Left renal cortex interstitium (tissue), 4 donors: ENCODE measurements at places on chromosomes 3 and 15. TPM values are rescaled to one million over a fixed set of nuclear protein-coding genes. Genes with fewer than 3 reads are reported as not detected.

Gene GCNT3
- polyA plus RNA-seq = 0.68 TPM

- no peak for DNase-seq
Observed at GRCh38 chr3:49799761-49800160, at the start of gene CDHR4. Gene CDHR4 (minus strand): TSS chr3:49799873. CDS start chr3:49799812, 61 bp downstream.

GRCh38 chr3:135084405-135084804 is 289.3 kb downstream of the EPHB1 start:
- DNase-seq = no peak

DNA sequence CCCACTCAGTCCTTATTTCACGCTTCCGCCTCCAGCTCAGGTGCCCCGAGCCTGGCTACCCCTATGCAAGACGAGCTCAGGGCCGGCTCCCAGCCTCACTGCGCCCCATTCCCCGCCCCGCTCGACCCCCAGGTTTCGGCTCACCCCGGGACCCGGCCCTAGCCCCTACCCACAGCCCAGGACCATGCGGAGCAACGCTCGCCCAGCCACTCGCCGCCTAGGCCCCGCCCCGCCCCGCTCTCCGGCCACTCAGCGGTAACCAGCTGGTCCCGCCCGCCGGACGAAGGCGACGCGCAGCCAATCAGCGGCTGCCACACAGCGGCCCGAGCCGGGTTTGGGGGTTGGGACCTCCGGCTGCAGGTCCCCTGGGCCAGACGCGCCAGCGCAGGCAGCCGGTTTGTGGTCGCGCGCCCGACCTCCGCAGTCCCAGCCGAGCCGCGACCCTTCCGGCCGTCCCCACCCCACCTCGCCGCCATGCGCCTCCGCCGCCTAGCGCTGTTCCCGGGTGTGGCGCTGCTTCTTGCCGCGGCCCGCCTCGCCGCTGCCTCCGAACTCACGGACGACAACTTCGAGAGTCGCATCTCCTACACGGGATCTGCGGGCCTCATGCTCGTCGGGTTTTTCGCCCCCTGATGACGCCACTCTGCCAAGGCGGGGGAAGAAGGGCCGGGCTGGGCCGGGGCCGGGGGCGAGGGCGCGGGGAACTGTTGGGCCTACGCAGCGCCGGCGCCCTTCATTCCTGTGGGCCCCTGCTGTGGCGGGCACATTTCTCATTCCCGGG is at the start of gene CATSPER2:
Gene CATSPER2, minus strand, starts transcription at position 196 of the 781 bp plus-strand sequence. CDS start 783 bp downstream, outside the sequence.
- DNase-seq = no peak

Gene OR5K2
- 0.98 TPM for polyA plus RNA-seq

DNA sequence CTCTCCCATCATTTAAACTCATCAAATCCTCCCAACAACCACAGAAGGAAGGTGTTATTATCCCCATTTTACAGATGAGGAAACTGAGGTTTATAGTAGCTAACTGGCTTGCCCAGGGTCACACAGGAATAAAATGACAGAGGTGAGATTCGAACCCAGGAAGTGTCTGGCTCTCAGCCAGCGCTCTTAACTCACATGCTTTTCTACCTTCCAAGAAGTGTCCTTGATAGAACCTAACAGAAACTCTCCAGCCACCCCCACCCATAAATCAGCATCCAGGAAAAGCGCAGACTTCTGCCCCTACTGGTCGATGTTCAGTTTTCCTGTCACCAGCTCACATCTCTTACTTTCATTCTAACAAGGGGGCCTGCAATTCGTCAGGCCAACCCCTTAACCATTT is 51.7 kb downstream of the SPATA12 start:
- no peak for DNase-seq

DNA sequence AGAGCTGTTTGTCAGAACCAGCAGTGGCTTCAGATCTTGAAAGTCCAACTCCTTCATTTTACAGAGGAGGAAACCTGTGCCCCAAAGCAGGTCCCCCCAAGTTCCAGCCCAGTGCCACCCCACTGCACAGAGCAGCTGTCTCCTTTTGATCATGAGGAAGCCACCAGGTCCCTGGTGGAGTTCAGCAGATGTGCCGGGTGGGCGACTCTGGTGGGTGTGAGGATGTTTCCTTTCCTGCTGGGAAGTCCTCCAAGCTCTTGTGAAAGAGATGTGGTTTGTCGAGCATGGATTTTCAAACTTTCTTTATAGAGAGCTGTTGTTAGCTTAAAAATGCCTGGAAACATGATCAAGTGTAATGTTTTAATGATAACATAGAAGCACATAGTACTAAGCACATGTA is 52.0 kb downstream of the SMAD3 start:
- DNase-seq = no peak

DNA sequence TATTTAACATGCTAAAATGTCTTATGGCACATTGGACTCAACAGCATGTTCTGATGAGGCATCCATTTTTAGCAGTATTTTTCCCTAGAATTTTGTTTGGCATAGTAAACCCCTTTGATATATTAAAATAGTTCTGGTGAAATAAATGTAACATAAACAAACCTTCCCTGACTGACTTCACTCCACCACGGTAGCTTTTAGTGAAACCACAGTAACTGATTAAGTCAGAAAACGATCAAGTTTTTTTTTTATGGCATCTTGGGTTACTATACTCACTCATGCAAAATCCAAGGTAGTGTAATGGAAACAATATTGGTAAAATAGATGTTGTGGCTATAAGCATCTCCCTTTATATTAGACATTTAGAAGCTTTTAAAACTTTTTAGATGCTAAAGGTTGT is 2.8 kb downstream of the SERP1 start:
- no peak for DNase-seq

DNA sequence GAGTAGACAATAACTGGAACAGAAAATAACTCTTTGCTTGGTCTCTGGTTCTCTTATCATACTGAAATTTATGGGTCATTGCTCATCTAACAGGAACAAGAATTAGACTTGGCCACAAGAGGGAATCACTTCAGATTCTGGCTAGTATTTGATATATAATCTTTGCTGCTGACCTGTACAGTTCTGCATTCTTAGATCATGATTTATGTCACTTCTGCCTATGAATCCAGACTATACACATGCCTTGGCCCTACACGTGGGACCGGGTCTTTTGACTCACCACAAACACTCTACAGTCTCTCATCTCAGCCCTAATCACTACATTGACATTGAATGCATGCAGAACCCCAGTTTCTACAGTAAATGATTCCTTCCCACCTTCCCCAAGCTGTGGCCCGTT is 162.5 kb upstream of the SOX2 start:
- DNase-seq = no peak

Gene TRIM42
- polyA plus RNA-seq = not detected

GRCh38 chr15:36880913-36881460 is 219.4 kb downstream of the MEIS2 start:
- DNase-seq = no peak

Gene CLDN18
- polyA plus RNA-seq = 3.0 TPM

DNA sequence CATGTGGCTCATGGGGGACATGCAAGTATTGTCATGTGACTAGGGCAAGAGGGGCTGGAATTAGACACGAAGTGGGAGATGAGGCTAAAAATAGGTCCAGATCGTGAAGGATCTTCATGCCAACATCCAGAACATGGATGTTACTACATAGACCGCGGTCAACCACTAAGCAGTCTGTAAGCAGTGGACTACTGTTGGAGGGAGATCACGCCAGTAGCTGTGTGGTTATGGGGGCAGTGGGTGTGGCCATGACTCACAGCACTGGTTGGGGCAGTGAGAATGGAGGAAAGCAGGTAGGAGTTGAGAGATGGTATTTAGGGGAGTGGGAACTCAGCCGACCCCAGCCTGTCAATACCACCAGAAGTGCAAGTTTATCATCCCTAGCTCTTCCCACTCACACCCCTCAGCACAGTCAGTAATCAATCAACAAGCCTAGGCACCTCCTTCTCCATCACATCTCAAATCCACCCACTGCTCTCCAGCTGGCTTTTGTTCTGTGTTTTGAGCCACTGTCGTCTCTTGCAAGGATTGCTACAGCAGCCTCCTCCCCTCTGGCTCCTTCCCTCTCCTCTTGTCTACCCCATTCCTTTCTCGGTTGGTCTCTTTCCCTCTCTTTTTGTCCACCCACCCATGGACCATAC is 107.2 kb upstream of the ABHD17C start:
- DNase-seq = no peak

Gene CEMIP
- 2.0 TPM for polyA plus RNA-seq

DNA sequence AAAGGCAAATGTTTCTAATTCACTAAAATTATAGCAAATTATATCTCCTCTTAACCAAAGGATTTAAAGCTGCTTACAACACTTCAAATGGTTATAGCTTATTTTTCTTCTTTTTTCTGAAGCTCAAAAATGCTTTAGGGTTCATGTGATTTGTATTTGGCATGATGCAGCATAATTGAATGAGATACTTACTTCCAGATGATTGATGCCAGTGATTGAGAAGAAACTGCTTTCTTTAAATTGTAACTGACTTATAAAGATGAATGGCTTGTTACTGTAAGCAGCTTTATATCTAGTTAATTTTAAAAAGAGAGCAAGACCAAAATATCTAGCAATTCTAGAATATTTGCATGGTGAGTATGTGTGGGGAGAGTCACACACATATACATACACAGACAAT is 270.7 kb upstream of the THRB start:
- DNase-seq = no peak

Gene WNT5A
- polyA plus RNA-seq = 59.0 TPM

Gene GRAMD1C
- 18.0 TPM for polyA plus RNA-seq

- no peak for DNase-seq
Observed at GRCh38 chr3:55968331-55968730, 481.2 kb upstream of the WNT5A start.

- DNase-seq = no peak
Observed at GRCh38 chr3:170714122-170714521, 128.2 kb upstream of the SLC7A14 start.

DNA sequence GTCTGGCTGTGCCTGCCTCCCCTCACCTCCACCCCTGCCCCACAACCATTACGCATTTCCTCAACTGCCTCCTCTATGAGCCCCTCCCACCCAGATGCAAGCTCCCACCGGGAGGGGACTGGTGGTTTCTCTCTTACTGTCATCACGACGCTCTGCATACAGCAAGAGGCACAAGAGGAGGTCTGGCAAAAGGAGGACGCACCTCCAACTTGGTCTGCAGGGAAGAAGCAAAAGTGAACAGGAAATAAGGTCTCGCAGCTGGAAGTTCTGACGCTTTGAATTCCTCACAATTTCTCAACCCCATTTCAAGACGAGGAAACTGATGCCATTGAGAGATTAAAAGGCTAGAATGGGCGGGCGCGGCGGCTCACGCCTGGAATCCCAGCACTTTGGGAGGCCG is 42.3 kb upstream of the MUC4 start:
- no peak for DNase-seq

DNA sequence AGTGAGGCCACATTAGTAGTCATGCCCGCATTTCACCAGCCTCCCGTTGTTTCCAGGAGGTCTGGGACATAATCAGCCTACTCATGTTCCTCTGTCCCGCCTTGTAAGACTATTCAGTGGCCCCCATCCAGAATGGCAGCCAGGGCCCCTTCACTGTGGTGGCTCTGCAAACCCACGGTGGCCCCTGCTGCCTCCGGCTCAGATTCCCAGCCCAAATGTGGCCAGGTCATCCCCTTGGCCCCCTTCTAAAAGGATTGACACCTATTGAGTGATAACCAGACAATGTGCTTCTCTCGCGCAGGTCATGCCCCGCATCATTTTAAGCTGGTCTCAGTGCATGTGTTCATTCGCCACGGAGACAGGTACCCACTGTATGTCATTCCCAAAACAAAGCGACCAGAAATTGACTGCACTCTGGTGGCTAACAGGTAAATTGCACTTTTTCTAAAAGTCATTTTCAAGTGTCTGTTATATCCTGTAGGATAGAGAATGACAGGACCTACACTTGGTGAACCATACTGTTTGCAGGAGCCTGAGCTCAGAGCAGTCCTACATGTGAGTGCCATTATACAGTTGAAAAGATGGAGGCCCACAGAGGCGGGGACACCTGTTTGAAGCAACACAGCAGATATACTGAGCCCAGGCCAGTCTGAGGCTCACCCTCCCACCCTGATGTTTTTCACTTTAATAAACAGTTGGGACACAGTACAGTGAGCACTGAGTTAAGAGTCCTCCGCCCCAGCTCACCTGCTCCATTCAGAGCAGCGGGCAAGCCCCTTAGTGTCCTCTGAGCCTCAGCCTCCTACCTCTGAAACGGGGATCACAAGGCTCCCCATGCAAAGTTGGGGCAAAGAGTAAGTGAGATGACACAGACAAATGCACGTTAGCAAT is 47.7 kb downstream of the PXYLP1 start:
- DNase-seq = no peak

Gene ABTB1
- polyA plus RNA-seq = 25.3 TPM

DNA sequence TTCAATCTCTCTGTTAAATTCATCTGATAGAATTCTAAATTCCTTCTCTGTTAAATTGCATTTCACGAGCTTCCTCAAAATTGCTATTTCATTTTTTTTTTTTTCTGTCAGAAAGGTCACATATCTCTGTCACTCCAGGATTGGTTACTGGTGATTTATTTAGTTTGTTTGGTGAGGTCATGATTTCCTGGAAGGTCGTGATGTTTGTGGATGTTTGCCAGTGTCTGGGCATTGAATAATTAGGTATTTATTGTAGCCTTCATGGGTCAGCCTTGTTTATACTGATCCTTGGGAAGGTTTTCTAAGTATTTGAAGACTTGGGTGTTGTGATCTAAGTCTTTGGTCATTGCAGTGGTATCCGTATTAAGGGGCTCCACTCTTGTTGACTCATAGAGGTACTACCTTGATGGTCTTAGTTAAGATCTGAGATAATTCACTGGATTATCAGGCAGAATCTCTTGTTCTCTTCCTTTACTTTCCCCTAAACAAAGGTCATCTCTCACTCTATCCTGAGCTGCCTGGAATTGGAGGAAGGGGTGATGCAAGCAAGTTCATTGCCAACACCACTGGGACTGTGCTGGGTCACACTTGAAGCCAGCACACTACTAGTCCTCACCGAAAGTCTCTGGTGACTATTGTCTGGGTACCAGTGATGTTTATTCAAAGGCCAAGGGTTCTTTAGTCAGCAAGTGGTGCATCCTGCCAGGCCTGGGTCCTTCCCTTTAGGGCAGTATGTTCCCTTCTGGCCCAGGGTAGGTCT is 231.1 kb downstream of the GBE1 start:
- DNase-seq = no peak

DNA sequence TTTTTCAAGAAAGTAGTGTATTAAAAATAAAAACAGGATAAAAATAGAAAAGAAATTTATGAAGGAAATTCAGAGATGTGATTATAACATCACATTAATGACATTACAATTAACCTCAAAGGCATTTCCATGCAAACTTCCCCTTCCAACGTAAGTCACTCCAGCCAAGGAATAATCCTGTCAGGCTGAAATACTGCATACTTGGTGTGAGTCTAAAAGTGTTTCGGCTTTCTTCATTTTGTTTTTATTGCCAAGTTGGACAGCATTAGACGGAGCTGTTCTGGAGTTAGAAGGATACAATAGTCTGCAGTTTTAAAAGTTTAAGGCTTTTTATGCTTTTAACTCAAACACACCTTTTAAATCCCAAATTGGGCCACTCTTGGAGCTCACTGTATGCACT is 435.0 kb downstream of the MECOM start:
- DNase-seq = no peak

- no peak for DNase-seq
Observed at GRCh38 chr15:56174649-56175048, 69.0 kb downstream of the RFX7 start.

Gene MYO9A
- polyA plus RNA-seq = 38.0 TPM

Gene GPR149
- not detected for polyA plus RNA-seq
